ENCODE measurements at places on chromosomes 4 and X.

- DNase-seq: no peak
These were observed 30.4 kb downstream of the DCTD start for GRCh38 chr4:182886768-182887167.

- no peak for DNase-seq
These were observed 13.3 kb downstream of the OPHN1 start for GRCh38 chrX:68419975-68420374.

DNA sequence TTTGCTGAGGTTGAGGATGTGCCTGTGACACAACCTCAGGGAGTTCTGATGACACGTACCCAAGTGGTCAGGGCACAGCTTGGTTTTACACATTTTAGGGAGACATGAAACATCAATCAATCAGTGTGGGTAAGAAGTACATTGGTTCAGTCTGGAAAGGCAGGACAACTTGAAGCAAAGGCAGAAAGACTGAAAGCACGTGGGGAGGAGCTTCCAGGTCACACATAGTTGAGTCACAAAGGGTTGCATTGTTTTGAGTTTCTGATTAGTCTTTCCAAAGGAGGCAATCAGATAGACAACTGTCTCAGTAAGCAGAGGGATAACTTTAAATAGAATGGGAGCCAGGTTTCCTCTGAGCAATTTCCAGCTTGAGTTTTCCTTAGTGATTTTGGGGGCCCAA is 1910.0 kb upstream of the AGA start:
- no peak for DNase-seq

DNA sequence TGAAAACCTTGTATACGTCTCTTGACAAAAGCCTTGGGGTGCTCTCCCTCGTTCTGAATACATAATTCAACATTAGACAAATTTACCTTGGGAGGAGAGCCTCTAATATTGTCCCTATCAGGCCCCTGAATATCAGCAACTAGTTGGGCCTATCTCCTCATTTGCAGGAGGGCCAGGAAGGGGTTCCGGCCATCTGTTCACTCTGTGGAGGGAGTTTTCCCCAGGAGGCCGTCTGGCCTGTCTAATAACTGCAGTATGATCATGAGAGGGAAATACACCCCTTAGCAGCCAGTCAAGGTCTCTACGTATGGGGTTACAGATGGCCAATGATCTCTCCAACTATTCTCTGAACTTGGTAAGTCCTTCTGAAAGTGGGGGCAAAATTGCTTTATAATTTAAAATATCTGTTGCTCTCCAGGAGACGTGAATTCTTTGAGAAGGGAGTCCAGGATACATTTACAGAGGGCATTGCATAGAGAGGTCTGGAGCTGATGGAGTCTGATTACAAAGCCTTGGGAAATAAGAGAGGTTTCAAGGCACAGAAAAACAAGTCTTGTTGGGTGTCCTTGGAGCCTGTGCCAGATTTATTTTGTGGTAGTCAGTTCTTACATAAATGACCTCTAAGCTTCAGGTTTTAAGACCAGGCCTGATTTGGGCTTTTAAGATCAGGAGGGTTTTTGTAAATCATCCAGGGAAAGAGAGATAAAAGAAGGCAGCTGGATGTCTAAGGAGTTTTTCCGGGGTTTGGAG is 48.2 kb upstream of the UXT start:
- no peak for DNase-seq
